Activated CD4-positive, alpha-beta memory T cell treated with anti-CD3 and anti-CD28 coated beads for 36 hours (primary cell): ENCODE measurements at places on chromosomes 1 and 21. TPM values are rescaled to one million over a fixed set of nuclear protein-coding genes. Genes with fewer than 3 reads are reported as not detected.

DNA sequence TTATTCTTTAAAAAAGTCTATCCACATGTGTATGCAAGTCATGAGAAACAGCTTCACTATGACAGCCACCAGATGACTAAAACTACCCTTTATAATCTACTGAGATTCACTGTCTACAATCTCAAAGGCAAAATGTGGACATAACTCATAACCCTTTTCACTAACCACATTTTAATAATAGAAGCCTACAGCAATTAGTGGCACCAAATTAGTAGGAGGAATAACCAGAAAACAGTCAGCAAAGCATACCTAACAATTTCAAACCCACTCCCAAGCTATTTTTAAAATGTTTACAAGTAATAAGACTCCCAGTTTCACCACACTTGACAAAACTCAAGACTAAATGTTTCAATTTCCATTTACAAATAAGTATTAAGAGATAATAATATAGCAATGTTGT is 442.9 kb downstream of the PTPRC start:
- no peaks in the 10 kb centered on the region for H3K36me3 ChIP-seq
- DNase-seq = no peak
- H3K4me3 ChIP-seq = no peak overlapping the region
- no peaks in the 10 kb centered on the region for H3K27me3 ChIP-seq

Gene KCNK2
- total RNA-seq = not detected

GRCh38 chr1:119869995-119870394 is 26.3 kb downstream of the ADAM30 start:
- peaks cover 1% of the 10 kb centered on the region for H3K4me1 ChIP-seq
- H3K27me3 ChIP-seq = peaks cover 14% of the 10 kb centered on the region
- no peak overlapping the region for H3K4me3 ChIP-seq
- DNase-seq = no peak
- H3K27ac ChIP-seq = no peak overlapping the region

Gene OR2T33
- total RNA-seq = not detected

Gene RHCE
- 0.45 TPM for total RNA-seq

DNA sequence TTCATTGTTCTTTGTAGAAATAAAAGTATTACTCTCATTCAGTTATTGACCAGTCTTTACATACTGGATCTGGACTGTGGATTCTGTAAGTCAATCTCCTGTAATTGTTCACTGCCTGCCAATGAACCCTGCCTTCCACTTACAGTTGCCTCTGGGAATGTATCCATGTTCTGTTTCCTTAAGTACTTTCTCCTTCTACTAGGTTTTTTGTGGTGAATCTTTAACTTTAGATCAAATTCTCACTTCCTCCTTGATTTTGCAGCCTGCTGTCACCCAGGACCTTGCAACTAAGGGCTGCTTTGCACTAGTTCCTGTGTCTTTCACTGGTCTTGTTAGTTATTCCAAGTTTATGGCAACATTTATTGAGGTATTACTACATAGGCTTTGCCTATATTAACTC is 28.2 kb upstream of the ANKRD13C start:
- H3K36me3 ChIP-seq = no peaks in the 10 kb centered on the region
- H3K4me1 ChIP-seq = no peaks in the 10 kb centered on the region
- no peak overlapping the region for H3K4me3 ChIP-seq
- DNase-seq = no peak

GRCh38 chr1:82143108-82143833 is 342.5 kb downstream of the ADGRL2 start:
- no peaks in the 10 kb centered on the region for H3K4me1 ChIP-seq
- no peak for DNase-seq
- H3K27ac ChIP-seq = no peak overlapping the region
- H3K4me3 ChIP-seq = no peak overlapping the region
- no peaks in the 10 kb centered on the region for H3K27me3 ChIP-seq

DNA sequence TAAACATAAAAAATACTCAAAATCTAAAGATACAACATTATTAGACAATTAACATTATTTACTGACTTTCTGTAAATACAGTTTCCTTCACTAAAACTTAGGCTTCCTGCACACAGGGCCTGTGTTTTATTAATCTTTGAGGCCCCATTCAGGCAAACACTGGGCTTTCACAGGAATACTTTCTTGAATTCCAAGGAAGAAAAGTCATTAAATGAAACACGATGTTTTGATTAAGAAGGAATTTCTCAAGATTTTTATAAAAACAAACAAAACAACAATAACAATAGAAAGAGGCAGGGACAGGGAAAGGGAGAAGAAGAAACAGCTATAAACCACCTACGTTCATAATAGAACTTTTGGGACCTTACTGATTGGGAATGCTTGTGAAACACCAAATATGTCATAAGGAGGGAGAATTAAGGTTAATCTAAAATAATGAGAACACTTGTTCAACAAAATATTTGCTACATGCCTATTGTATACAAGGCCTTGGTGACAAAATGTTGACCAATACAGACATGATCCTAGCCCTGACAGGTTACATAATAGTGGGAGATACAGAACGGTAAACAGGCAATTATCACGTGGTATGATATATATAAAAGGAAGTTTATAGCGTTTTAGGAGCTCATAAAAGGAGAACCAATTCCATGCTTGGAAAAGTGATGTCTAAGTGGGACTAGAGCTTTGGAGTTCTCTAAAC is 3.6 kb downstream of the DDAH1 start:
- H3K4me1 ChIP-seq = peaks cover 4% of the 10 kb centered on the region
- peaks cover 38% of the 10 kb centered on the region for H3K27me3 ChIP-seq
- H3K36me3 ChIP-seq = no peaks in the 10 kb centered on the region
- no peak overlapping the region for H3K4me3 ChIP-seq

- no peaks in the 10 kb centered on the region for H3K27me3 ChIP-seq
- peak overlapping the region; percentile 80 for H3K4me3 ChIP-seq
- peak overlapping the region; percentile 94 for H3K27ac ChIP-seq
- peak; percentile 91 for DNase-seq
- H3K4me1 ChIP-seq = peaks cover 38% of the 10 kb centered on the region
These were observed 514 bp upstream of the FAAP20 start for GRCh38 chr1:2194898-2195673.

DNA sequence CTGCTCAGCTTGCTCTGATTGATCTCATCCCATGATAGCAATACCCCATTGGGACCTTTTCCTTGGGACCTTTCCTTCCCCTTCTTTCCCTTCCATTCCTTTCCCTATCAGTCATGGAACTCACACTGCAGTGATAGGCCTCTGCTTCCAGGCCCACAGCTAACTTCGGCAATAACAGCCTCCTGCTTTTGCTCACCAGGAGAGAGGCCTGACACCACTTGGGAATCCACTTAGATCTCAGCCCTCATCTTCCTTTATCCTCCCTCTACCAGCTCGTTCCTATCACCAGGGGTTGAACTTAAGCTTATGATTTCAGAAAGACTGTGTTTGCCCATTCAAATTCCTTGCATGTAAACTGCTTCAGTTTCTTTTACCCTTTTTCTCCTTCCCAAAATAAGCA is 11.0 kb upstream of the TIPRL start:
- H3K36me3 ChIP-seq = no peaks in the 10 kb centered on the region
- H3K4me3 ChIP-seq = no peak overlapping the region
- no peaks in the 10 kb centered on the region for H3K4me1 ChIP-seq
- no peak for DNase-seq
- H3K27ac ChIP-seq = no peak overlapping the region

GRCh38 chr1:227958617-227959324 is 11.0 kb upstream of the WNT9A start:
- no peak overlapping the region for H3K4me3 ChIP-seq
- H3K36me3 ChIP-seq = no peaks in the 10 kb centered on the region
- peaks cover 3% of the 10 kb centered on the region for H3K4me1 ChIP-seq

Gene ZNF683
- total RNA-seq = not detected

DNA sequence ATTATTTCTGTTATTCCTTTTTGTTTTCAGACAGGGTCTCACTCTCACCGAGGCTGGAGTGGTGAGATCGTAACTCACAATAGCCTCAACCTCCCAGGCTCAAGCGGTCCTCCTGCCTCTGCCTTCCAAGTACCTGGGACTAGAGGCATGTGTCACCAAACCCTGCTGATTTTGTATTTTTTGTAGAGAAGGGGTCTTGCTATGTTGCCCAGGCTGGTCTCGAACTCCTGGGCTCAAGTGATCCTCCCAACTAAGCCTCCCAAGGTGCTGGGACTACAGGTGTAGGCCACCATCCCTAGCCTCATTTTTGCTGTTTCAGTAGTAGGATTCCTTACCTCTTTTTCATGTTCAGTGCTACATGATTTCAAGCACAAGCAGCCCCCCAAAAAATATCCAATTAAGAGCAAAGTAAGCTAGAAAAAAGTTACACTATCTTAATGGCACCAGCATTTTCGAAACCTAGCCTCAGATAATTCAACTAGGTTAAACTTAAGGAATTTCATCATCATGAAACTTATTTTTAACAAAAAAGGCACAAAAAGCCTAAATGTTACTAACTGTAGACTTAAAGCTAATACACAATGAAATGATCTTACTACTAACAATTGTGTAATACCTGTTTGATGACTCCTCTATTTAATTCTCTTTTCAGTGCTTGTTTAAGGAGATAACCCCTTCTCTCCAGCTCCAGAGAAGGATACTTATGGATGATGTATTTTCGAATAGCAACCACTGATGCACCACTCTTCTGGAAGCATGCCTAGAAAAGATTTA is 16.6 kb downstream of the HP1BP3 start:
- H3K27ac ChIP-seq = no peak overlapping the region
- H3K27me3 ChIP-seq = no peaks in the 10 kb centered on the region
- H3K4me1 ChIP-seq = no peaks in the 10 kb centered on the region
- peaks cover 48% of the 10 kb centered on the region for H3K36me3 ChIP-seq
